ENCODE measurements at places on chromosomes 2 and 18.

DNA sequence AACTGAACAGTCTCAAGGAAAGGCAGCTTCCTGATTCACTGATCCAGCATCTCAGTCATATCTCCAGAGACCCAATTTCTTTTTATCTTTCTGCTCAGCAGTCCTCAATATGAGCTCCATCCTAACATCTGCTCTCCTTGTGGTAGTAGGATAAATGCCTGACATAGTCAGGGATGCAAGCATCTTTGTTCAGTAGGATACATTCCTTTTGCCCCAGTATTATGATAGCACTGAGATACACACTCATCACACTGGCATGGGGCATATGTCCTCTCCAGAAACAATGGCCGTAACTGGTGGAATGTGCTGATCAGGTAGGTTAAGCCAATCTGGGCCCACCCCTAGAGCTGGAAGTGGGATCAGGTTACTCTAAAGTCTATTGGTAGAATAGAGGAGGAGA is 207.2 kb downstream of the ETAA1 start:
- no peak for DNase-seq

DNA sequence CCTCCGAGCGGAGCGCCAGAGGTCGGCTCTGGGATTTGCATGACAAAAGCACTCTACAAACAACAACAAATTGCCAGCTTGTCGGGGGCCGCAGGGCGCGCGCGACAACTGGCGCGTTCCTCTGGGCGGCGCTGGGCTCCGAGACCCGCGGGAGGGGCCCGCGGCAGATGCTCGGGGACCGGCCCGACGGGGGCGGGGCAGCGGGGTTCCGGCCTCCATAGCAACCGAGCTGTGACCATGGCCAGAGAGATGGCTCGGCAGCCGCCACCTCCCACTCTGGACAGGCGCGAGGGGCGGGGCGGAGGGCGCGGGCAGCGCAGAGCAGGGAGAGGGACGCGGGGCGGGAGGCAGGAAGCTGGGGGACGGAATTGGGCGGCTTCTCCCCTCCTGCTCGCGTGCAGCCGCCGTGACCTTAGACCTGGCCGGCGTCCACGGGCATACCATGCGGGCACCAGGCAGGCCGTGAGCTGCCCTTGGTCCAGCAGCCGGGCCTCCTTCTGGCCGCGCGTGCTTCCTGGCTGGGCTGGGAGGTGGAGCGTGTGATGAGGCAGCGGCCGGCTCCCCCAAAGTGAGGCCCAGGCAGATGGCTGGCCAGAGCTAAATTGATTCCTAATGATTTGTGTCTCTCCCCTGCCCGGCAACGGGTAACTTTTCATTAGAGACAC is 171.5 kb downstream of the CELF4 start:
- DNase-seq, result no peak

DNA sequence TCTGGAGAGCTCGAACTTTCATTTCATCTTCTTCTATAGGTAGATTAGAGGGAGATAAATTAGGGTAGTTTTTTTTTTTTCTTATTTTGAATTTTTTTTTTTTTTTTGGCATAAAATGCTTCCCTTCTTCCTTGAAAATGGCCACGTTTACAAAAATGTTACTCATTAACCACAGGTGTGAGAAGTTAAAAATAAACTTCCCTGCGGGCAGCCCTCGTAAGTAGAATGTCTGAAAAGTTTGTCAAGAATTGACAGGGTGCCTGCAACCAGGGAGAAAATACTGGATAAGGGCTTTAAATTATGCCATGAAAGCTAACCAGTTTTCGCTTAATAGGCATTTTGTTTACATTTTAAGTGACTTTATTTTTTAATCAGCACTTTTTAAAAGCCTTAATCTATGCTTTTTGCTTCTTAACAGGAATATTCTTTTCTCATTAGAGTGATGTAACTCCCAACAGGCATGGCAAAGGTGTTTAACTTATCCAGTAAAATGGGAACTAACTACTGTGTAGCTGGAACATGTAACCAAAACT is 4.2 kb upstream of the FN1 start:
- no peak for DNase-seq

DNA sequence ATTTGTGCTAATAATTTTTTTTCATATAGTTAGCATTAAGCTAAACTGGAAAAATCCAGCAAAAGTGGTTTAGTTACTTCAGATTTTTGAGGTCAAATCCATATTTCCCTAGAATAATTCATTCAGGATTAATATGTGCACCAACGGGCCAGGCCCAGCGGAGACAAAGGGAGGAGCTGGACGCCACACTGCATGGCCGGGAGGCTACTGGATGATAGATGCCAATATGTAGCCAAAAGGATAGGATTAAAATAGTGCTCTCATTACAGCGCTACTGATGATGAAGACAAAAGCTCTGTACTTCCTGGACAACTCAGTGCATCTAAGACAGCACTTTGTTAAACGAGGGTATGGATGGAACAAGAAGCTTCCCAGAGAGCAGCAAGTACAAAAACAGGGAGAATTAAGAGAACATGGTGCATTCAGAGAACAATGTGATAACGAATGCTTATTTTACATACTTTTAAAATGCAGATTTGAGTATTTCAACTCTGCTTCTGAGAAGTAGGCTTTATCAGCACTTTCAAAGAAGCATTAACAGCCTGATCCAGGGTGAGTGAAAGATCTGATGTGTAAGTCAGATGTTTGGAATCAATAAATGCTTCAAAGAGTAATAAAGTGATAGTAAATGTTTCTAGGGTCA is 39.8 kb downstream of the PPP4R1 start:
- no peak for DNase-seq

- DNase-seq, result no peak
Measured at GRCh38 chr2:150379166-150379565, 108.3 kb downstream of the RND3 start.

GRCh38 chr2:127330753-127331152 is 36.8 kb upstream of the ERCC3 start:
- no peak for DNase-seq

GRCh38 chr18:47992976-47993375 is 62.5 kb upstream of the SMAD2 start:
- no peak for DNase-seq

GRCh38 chr2:195626507-195626906 is 30.5 kb upstream of the SLC39A10 start:
- no peak for DNase-seq

DNA sequence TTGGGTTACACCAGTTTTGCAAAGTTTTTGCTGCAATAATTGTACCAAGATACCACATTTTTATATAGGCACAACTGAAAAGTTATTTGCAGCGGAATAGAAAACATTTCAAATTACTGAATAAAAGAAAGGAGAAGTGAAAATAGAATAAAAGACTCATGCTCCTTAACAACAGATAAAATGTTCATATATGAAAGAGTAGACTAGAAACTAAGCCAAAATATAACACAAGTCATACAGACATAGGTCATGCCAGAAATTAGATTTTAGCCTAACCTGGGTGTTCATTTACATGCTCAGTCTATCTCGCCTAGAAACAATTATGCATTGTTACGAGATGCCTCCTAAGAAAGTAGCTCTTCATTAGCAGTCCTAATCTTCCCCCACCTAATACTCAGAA is 16.4 kb upstream of the MAP3K20 start:
- DNase-seq, result no peak

DNA sequence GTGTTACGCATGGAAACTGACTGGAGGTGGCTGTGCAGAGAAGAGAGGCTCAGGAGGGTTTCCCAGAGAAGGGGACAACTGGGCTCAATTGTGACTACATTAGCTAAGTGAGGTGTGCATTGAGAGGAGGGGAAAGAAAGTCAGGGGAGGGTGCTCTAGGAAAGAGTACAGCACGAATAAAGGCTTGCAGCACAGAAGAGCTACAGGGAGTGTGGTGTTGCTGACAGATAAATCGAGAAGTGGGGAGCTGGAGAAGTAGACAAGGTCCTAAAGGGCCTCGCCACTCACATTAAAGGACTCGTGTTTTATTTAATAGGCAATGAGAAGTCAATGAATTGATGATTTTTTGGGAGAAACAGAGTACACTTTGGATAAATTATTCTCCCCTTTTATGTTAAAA is 65.7 kb upstream of the CTAGE1 start:
- no peak for DNase-seq

DNA sequence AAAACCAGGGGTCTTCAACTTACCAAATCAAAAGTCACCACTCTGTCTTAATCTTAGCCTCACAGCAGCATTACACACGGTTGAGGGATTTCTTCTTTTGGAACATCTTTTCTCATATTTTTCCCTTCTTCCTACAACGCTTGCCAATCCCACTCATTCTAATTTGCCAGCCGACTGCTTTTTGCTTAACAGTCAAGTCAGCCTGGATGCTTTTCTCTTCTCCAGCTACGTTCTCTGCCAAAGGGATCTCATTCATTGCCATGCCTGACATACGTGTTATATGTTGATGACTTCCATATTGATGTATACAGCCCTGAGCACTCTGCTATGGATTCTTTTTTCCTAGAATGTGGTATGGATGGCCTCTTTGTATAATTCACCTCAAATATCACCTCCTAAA is 37.3 kb downstream of the CDH19 start:
- DNase-seq, result no peak

- no peak for DNase-seq
Measured at GRCh38 chr2:227485429-227485828, 13.5 kb downstream of the AGFG1 start.

- peak; percentile 29 for DNase-seq
Measured at GRCh38 chr2:231926180-231926741, at the start of gene NPPC. Gene NPPC, minus strand, starts transcription at chr2:231926396. Its CDS starts 147 bp downstream, at chr2:231926249.

DNA sequence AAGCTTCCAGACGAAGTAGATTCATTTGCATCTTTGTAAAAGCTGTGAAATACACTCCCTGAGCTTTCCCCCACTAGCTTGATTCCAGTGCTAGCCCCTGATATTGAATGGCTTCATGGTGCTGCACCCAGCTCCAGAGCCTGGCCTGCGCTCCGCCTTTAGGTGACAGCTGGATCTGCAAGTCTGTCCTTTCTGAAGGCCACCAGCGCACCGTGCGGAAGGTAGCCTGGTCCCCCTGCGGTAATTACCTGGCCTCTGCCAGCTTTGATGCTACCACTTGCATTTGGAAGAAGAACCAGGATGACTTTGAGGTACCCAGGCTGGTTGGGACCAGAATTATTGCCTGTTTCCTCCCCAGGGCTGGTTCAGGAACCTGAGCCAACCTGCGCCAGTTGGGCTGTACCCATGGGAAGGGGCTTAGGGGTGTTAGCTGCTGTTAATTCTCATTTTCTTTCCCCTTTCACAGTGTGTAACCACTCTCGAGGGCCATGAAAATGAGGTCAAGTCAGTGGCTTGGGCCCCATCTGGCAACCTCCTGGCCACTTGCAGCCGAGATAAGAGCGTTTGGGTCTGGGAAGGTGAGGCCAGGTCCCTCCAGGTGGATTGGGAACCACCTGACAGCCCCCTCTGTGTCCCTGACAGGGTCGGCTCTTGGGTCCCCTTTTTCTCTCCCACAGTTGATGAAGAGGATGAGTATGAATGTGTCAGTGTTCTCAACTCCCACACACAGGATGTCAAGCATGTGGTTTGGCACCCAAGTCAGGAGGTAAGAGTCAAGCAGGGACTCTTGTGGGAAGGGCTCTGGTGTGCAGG is 1.3 kb downstream of the CIAO1 start:
- no peak for DNase-seq

- no peak for DNase-seq
Measured at GRCh38 chr2:1847846-1848598, 103.7 kb upstream of the PXDN start.

GRCh38 chr2:175366815-175367214 is 185.3 kb upstream of the ATP5MC3 start:
- peak; percentile 26 for DNase-seq

DNA sequence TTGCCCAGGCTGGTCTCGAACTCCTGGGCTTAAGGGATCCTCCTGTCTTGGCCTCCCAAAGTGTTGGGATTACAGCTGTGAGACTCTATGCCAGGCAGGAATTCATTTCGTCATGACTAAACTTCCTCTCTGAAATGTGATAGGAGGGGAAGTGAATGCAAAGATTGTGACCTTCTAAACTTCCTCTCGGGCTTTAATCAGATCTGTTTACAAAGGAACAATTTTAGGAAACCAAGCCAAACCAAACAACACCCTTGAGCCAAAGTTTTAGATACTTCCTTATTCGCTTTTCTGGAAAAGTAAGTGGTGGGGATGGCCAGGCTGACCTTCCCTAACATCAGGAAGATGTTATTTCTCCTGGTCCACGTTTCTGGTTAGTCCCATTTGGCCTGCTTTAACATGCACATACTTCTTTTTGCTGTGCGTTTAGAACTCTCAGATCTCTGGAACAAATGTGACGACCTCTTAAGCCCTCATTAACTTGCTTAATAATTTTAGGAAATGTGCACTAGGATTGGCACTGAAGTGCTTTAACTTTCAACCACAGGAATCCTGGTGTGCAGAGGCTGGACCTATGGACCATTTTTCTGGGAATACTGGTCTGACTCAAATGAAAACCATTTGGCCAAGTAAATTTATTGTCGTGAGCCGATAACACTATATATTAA is 33.2 kb upstream of the YES1 start:
- no peak for DNase-seq

GRCh38 chr2:207275779-207276178 is 110.0 kb upstream of the KLF7 start:
- DNase-seq, result no peak

GRCh38 chr2:64081046-64081445 is 61.8 kb upstream of the VPS54 start:
- no peak for DNase-seq

DNA sequence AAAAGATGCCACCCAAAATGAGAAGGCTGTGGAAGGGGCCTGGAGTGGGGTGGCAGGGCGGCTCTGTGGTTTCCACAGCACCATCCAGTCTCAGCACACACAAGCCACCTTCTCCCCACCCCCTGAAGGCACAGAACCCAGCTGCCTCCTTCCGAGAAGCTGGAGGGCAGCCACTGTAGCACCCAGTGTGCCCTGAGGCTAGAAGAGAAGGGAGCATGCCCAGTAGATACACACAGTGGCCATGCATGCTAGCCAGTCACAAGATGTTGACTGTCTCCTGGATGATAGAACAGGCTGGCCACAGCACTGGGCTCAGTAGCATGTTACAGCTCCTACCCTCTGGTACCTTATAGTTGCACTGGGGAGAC is 148.9 kb upstream of the EPAS1 start:
- no peak for DNase-seq

- DNase-seq, result no peak
Measured at GRCh38 chr2:26581991-26582842, 58.9 kb downstream of the CIB4 start.

GRCh38 chr18:21958263-21958662 is 211.1 kb upstream of the GATA6 start:
- DNase-seq, result no peak

- DNase-seq, result no peak
Measured at GRCh38 chr18:6493194-6493593, 78.5 kb upstream of the L3MBTL4 start.

- no peak for DNase-seq
Measured at GRCh38 chr18:22171258-22172119, 2.1 kb downstream of the GATA6 start.

- no peak for DNase-seq
Measured at GRCh38 chr2:74253971-74254310, 55.5 kb downstream of the MTHFD2 start.

- no peak for DNase-seq
Measured at GRCh38 chr2:240460781-240461431, 25.4 kb downstream of the GPC1 start.

DNA sequence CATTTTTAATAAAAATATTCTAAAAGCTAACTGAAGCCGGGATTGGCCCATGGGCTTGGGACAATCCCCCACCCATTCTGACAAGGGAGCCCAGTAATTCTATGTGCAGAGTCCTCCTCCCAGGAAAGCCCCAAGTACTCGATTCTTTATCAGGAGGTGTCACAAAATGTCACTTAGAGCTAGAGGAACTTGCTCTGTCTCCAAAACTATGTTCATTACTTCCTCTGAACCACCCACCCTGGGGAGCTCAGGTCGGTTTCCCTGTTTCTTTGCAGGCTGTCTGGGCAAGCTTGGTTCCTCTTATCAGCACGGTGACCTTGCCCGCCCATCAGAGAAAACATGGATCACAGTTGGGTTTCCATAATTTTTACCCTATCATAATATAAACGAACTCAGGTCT is 430.6 kb upstream of the ID2 start:
- no peak for DNase-seq
